ENCODE measurements at places on chromosomes 5 and 9.

- no peak for DNase-seq
Measured at GRCh38 chr5:3339092-3339797, 256.4 kb upstream of the IRX1 start.

DNA sequence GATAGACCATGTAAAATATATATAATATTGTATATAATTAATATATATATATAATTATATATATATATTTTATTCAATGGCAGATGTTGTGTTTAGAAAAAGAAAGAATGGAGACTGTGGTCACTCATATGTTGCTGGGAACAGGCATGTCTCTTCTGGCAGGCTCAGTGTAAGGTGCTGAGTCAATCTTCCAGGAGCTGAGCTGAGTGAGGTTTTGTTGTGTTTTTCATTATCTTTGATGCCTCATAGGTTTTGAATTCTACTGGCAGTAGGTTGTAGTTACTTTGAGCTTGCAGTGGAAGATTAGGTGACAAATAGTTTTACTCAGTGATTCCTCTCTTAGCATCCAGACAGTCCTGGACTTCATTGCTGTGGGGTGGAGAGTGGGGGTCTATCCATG, 561.3 kb downstream of the IRX1 start:
- DNase-seq = no peak

- DNase-seq = no peak
Measured at GRCh38 chr5:132476876-132477781, 13.4 kb downstream of the IRF1 start.

DNA sequence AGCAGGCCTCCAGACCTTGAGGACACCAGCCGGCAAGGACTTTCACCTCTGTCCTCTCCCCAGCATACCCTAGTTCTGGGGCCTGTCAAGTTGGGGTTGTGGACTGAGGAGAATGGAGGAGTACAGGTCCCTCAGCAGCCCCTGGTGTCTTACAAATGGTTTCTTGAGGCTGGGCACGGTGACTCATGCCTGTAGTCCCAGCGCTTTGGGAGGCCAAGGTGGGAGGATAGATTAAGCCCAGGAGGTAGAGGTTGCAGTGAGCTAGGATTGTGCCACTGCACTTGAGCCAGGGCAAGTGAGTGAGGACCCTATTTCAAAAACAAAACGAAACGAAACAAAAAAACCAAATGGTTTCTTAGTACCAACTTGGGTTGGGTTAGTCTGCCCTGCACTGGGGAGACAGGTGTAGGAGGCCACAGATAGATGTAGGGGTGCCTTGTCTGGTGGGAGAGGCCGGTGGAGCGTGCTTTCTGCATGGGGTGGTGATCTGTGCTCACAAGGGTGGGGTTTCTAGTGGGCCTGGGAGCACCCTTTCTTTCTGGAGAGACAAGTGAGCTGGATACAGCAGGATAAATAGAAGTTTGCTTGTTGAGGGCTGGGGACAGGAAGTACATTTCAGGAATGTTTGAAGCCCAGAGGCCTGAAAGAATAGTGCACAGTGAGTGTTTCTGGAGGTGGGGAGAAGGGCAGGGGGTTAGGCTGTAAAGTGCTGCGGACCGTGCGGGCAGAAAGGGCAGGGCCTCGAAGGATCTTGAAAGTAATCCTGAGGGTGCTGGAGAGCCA, 37.7 kb upstream of the PSD2 start:
- no peak for DNase-seq

DNA sequence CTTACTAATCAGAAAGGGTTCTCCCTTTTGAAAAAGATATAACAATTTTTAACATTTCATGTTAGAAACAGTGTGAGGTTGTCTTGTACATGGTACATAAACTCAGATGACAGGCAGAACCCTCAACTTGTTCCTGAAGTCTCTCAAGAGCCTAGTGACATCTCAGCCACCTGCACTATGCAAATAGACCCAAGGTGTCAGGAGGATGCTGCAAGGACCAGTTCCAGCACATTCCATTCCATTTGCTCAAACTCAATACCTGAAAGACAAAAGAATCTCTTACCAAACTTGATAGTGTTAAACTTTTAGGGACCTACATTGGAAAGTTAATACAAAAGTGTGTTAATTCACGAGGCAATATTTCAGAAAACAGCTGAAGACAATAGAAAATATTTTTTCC, 544.6 kb downstream of the CETN3 start:
- no peak for DNase-seq

DNA sequence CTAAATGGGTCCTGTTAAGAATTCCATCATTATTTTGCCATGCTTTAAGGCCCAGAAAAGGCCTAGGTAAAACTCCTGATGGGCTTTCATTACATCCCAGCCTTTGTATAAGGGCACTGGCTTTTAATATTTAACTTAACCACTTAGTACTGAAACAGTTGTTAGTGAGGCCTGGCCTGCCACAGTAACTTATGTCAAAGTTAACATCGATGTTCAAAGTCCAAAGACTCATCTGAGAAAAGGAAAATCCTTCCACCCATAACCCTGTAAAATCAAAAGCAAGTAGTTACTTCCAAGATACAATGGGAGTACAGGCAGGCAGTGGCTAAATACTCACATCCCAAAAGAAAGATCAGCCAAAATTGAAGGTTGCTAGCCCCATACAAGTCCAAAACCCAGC, 15.0 kb upstream of the UGT3A1 start:
- no peak for DNase-seq

GRCh38 chr9:106684940-106685695, 177.8 kb upstream of the ZNF462 start:
- no peak for DNase-seq

DNA sequence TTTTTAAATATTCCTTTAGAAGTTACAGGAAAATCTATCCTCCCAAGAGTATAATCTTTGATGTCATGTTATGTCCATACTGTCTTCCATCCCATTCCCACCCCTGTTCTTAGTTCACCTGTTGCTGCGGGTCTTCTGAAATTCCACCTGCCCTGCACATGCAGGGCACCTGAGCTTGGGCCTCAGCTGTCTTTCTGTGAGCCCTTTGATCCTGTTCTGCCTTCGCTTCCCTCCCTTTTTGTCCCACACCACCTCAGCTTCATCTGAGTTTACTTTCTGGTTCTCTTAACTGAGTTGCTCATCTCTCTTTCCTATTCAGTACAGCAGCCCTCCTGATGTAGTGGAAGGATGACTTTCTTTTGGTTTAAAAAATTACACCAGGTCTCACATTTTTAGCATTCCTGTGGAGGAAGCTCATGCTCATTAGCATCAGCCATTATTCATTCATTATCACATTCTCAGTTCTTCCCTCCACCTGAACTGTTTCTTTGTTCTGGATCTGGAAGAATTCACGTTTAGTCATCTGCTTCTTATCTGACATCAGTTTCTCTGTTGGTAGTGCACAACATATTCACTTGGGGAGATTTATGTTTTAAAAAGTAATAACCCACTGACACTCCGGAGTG, 211.0 kb downstream of the ADCY2 start:
- DNase-seq = no peak

DNA sequence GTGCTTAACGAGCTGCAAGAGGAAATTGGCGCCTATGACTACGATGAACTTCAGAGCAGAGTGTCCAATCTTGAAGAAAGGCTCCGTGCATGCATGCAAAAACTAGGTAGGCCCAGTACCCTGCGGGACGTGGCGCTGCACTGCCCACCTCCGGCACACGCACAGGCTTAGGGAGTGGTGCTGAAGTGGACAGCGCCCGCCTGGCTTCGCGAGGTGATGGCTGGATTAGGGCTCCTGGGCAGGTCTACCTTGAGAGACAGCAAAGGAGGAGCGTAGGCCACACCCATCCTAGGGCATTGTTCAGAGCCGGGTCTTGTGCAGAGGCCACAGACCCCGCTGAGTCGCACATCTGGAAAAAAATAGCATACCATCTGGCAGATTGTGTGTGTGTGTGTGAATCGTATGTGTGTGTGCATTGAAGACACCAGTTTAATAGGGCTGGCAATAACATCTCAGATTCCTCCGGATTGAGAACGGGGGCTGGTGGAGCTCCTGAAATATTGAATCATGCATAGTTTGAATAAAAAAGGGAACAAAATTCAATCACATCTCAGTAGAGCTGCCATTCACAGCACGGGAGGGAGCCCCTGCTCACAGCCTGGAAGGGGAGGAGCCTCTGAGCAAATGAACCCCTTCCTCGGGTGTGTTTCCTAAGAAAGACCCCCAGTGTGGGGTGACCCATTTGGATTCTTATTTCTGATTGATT, 11.1 kb downstream of the OLFM1 start:
- no peak for DNase-seq

DNA sequence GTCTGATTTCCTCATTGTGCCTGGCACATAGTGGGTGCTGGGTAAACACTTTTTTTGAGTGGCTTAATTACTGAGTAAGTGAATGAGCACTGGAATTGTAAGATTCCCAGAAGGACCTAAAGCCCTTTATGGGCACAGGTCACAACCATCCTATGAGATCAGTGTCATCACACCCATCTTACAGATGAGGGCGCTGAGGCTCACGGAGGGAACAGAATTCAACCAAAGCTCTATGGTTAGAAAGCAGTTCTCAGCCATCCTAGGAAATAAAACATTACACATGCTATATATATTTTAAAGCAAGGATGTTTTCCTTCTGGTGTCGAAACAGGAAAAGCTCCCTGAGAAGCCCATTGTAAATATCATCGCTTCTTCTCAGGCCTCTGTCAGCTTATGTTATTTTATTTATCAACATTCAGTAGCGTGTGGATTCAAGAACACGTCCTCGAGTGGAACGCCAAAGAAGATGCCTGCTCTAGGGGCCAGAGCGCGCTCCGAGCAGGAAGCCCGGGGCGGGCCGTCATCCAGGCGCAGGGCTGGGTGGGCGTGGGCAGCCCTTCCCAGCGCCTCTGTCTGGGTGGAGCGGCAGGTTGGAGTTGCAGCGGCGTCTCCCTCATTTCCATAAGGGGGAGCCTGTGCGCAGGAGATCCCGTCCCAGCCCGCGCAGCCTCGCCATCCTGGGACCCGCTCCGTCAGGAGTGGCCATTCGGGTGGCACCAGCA, 155.8 kb upstream of the SMIM23 start:
- no peak for DNase-seq

DNA sequence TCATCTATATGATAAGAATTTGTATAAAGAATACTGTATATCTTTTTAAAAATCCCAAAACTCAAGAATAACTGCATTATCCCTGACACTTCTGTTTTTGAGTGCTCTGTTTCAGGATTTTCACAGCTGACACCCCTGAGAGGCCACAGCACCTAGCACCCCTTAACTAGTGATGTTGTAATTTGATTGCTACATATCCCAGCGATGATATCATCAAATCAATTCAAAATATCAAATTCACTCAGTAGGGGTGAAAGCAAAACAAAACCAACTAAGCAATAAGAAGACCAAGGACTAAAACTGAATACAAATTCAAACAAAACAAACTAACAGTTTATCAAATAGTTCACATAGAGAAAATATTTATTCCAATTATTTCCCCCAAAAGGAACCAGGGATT, 184.3 kb downstream of the MCTP1 start:
- no peak for DNase-seq

GRCh38 chr9:105833271-105833975, 139.1 kb downstream of the TMEM38B start:
- no peak for DNase-seq

Measured in stimulated activated CD4-positive, alpha-beta T cell treated with anti-CD3 and anti-CD28 coated beads, TNF-alpha, amount 100 ng/mL, for 1 hour (primary cell).